ENCODE measurements at places on chromosomes 6 and 20.

GRCh38 chr6:142804490-142804889 is 140.5 kb downstream of the HIVEP2 start:
- no peak for DNase-seq

GRCh38 chr6:5854899-5855298 is 151.8 kb downstream of the NRN1 start:
- no peak for DNase-seq

DNA sequence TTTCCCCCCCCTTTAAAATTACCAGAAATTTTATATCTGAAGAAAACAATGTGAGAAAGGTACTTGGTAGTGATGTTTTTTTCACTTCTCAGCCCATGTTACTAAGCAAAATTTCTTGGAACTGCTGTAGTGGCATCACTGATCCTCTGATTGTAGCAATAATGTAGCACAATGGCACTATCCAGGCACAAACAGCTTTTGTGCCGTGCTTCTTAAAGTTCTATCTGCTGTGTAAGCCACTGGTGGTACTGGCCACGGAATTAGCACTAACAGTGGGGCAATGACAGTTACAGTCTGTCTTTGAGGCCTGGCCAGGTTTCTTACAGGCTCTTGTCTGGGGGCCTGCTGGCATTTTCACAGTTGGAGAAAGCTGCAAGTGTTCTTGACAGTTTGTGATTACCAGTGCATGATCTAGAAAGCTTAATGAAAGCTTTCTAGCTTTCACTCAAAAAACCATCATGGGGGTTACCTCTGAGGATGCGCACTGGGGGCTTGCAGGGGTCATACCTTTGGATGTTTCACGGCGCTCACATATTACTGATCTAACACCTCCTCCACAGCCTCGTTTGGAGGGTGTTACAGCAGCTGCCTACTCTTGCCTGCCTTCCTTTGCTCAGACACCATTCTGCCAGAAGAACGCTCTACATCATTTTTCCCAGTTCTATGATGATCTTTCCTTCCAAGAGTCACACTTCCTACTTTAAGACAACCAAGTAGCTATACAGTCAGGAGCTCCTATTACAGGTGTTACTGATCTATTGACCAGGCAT is 58.4 kb upstream of the ARMH2 start:
- no peak for DNase-seq

- no peak for DNase-seq
Observed at GRCh38 chr6:8589941-8590729, 154.8 kb upstream of the SLC35B3 start.

Data from hypothalamus (tissue), 51 donors.